ENCODE measurements at places on chromosomes 7 and 10.

DNA sequence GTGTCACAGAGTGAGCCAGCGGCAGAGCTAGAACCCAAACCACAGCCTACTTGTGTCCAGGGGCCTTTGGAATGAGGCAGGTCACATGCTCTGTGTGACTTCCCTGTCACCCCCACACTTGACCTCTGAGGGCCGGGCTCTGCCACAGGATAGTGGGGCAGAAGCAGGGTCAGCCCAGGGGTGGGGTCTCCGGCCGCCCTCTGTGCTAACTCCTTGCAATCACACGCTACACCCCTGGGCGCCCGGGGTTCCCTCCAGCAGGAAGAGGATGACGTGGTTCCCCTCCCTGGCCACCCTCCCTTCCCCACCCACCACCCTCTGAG is 19.8 kb downstream of the TECPR1 start:
- no peak for DNase-seq

- DNase-seq: no peak
Observed at GRCh38 chr7:41679566-41679965, 23.3 kb downstream of the INHBA start.

DNA sequence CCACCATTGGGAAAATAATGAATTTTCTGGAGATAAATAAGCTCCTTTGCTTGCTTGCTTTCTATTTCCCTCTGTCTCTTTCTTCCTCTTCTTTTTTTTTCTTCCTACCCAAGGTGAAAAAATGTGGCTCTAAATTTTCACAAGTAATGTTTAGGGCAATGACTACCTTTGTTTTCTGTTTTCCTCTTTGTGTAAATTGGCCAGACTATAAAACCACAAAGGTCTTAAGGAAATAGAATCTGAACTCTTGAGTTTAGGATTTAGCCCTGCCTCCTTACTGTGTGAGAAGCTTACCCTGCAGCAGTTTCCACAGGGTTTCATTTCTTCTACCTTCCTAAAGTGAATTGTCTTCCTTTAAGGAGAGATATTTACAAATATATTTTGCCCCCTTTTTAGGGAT is 330.4 kb downstream of the ARL4A start:
- DNase-seq: no peak

- DNase-seq: no peak
Observed at GRCh38 chr10:17647326-17647725, 3.4 kb downstream of the STAM start.

DNA sequence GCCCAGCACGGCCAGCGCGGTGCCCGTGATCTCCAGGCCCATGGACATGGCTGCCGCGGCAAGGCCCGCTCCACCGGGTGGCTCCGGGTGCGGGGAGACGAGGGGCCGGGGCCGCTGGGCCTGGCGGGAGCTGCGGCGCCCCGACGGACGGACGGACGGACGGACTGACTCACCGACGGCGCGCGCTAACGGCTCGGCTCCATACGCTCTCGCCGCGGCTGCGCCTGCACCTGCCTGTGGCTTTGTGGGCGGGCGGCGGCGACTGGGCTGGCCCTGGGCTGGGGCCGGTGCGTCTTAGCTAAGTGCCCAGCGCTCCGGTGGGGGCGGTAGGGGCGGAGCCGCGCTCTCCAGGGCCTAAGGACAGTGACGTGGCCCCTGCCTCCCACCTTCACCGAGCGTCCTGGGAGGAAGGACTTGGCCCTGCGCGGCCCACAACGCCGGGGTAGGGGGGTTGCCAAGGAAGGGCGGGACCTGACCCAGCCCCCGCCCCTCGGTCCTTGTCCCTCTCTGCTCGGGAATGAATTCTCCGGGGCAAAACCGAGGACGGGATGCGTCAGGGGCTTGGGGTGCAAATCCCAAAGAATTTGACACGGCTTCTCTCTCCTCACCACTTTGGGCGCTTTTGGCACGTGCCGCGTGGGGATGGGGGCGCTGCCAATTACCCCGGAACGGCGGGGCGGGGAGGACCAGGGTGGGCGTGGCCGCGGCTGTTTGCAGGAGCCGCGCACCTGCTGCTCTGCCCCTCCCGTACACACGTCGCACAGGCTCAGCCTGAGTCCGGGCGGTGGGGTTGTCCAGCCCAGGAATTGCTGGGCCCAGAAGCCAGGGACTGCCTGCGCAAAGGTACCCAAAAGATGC is at the start of gene CLDN3:
TSS of gene CLDN3 (minus strand) at position 269 of the 858 bp plus-strand sequence. CDS start at position 48, 221 bp downstream.
- DNase-seq: no peak

DNA sequence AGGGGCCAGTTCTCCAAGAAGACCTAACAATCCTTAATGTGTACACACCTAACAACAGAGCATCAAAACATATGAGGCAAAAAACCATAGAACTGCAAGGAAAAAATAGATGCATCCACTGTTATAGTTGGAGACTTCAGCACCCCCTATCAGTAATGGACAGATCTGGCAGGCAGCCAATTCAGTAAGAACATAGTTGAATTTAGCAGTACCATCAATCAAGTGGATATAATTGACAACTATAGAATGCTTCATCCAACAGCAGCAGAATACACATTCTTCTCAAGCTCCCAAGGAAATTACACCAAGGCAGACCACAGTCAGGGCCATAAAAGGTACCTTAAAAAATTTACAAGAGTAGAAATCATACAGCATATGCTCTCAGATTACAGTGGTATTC is 42.2 kb downstream of the POLL start:
- no peak for DNase-seq

DNA sequence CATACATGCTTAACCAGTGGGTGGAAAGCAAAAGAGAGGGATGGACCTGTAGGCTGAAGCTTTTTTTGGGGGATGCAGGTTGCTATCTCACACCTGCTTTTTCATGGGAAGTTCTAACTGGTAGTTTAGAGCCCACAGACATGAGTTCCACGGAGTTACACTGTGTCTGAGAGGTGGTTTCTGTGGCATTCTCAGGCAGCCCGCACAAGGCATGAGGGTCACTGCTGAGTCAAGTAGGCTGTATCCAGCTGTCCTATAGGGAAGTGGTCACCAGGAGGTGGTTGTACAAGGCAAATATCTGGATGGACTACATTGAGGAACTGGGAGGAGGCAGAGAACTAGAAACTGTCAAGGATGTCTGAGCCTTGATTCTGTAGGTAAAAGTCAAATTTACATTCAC is 351.0 kb upstream of the POM121L12 start:
- no peak for DNase-seq

- DNase-seq: no peak
Observed at GRCh38 chr10:86744067-86744725, 12.2 kb upstream of the BMPR1A start.

DNA sequence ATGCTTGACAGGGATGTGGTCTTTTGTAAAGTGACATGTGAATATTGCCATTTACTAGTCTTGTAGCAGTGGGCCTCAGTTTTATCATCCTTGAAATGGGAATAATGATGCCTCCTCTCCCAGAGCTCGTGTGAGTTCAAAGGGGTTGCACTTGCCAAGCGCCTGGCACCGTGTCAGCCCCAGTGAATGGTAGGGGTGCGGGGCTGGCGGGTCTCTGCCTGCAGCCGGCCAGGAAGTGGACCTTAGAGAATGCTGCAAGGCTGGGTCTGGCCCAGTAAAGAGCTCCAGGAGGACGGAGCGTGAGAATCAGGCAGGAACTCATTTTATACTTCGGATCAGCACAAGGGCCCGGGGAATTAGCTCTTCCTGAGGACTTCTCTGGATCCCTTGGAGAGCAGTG is 524.4 kb upstream of the FOXK1 start:
- no peak for DNase-seq

- no peak for DNase-seq
Observed at GRCh38 chr10:24465891-24466818, 257.2 kb downstream of the KIAA1217 start.

DNA sequence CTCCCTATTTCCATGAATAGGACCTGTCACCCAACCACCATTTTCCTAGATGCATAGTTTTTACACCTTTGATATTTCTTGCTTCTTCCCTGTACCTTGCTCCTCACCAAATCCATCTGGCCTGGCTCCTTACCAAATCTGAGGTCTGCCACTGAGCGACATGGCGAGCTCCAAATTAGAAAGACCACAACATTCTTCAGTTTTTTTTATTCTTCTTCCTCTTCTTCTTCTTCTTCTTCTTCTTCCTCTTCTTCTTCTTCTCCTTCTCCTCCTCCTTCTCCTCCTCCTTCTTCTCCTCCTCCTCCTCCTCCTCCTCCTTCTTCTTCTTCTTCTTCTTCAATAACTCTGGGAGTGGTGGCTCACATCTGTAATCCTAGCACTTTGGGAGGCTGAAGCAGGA is 7.1 kb downstream of the CPED1 start:
- no peak for DNase-seq

DNA sequence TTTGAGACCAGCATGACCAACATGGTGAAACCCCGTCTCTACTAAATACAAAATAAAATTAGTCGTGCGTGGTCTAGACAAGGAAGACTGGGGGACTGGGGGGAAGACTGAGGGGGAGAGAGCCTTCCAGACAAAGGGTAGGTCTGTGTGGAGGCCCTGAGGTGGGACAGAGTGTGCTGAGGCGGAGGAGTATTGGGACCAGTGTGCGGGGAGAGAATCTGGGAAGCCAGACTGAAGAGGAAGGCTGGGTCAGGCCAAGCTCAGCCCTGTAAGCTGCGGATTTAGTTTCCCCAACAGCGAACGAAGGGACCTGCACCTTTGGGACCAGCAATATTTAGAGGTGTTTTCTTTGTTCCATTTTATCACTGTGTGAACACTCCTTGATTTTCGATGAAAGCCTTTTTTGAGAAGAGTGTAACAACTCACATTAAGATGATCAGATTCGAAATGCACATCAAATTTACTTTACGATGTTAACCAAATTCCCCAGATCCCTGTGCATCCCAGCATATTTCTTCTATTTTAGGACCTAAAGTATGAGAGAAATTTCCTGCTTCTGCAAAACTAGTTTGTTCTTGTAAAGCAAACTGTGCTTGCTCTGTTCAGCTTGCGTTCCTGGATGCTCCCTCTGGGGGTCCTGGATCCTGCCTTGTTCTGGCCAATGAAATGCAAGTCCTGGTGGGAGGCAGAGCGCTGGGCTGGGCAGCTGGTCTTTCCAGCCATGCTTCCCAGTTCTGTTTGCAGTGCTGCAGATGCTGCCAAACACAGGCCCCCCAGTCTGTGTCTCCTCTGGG is 39.4 kb downstream of the PLAU start:
- DNase-seq: no peak

GRCh38 chr10:10824591-10825148 is 193.0 kb upstream of the CELF2 start:
- DNase-seq: no peak

GRCh38 chr7:2055956-2056355 is 176.8 kb downstream of the MAD1L1 start:
- DNase-seq: no peak

DNA sequence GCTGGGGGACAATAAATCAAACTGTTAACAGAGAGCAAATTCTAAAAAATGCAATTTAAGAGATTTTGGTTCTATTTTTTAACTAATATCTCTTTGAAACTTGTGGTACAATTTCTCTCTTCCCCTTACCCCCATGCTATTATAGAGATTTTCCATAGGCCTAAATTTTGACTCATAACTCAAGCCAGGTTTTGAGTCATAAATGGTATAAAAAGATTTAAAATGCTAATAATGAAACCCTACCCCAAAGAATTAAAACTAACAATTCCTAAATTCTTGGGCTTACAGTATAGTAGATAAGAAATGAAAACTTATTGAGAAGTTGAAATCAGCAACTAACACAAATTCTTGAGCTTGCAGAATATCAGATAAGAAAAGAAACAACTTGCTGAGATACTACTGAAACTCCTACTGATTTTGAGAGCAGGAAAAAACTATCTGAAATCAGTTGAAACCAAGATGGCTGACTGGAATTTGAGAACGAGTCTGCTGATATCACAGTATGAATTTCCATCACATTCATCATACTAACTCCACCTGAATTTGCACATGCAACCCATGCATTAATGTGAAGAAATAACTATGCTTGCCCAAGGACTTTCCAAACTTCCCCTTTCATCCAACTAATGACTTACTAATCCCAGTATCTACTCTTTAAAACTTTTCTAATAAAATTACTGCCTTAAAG is 36.3 kb downstream of the POT1 start:
- DNase-seq: no peak

GRCh38 chr10:101303087-101303703 is 50.8 kb upstream of the BTRC start:
- DNase-seq: no peak

- DNase-seq: no peak
Observed at GRCh38 chr10:114239994-114240345, 916 bp downstream of the VWA2 start.

- DNase-seq: no peak
Observed at GRCh38 chr10:80452640-80453039, 1.5 kb upstream of the TSPAN14 start.

DNA sequence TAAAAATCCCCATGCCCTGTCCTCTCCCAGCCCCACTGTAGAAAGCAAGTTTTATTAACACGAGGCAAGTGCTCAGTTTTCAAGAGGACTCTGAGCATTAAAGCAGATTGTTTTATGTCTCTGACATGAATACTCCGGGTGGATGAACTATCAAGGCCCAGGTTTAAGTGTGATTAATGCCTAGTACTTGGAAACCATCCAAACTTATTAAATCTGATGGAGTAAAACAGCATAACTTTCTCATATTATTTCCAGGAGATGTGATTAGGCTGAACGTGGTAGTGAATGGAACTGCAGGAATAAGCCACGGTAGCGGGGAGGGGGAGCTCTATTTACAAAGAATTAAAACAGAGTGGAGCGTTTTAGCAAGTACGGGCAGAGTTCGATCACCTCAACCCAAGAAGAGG is 144.2 kb upstream of the RNF32 start:
- no peak for DNase-seq

DNA sequence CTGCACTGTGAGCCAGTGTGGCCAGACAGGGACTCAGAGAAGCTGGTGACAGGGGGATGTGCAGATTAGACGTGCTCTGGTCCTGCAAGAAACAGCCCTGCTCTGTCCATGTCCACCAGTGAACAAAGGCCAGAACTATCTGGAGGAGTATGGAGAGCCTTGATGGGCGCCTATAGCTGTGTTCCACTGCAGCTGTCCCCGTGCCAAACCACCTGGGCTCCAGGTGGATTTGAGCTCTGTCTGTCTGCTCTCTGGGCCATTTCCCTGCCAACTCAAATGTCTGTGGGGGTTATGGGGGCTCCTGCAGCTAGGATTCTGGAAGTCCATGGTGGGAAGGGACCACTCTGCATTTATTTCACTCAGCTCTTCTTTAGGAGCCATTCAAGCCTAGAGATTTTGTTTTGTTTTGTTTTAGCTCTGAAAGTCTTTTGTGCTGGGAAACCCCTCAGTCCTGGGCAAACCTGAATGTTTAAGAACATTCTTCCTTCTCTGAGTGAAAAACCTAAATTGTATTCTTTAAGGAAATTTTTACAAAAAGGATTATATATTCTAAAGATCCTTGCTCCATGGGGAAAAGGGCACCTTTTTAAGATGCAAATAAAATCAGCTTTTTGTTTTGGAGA is 1039.5 kb upstream of the SORCS1 start:
- DNase-seq: no peak

- DNase-seq: no peak
Observed at GRCh38 chr10:72727130-72727529, 35.2 kb downstream of the MCU start.

DNA sequence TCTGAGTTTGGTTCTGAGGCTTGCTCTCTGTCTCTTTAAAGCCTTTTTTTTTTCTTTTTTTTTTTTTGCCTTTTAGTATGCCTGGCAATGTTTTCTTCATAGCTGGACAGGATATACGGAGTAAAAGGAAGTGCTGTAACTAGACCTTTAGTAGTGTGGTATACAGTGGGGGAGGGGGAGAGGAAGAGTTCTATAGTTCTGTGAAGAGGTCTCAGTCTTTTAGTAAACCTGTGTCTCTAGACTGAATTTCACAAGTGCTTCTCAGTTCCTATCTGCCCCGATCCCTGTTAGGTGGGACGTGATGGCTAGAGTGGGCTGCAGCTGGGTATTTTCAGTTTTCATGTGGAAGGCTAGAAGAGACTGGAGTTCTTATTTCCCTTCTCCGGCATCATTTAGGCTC is 3.1 kb upstream of the ABCC2 start:
- DNase-seq: no peak

All from stimulated activated CD8-positive, alpha-beta memory T cell treated with anti-CD3 and anti-CD28 coated beads, Interleukin-15, amount 100 ng/mL, for 24 hours (primary cell).